ENCODE measurements at places on chromosomes 3 and 15.

- no peak for DNase-seq
Measured at GRCh38 chr3:99586701-99587100, 51.7 kb upstream of the COL8A1 start.

GRCh38 chr3:99384596-99384995, 253.8 kb upstream of the COL8A1 start:
- DNase-seq, result no peak

GRCh38 chr15:59247364-59247763, 40.7 kb downstream of the LDHAL6B start:
- no peak for DNase-seq

DNA sequence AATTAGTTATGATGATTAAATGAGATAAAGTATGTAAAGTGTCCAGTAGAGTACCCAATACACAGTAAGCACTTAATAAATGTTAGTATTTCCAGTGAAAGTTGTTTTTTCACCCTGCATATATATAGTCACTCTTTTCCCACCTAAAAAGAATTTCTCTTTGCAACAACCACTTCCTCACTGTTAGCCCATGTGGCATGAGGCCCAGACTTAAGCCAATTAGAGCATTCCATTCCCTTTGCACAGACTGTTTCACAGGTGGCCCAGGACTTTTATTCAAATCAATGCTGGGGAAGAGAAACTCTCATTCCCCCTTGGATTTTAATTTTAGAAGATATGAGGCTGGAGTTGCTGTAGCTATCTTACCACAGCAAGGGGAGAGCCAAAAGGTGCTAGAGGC, 3.7 kb downstream of the IFT80 start:
- DNase-seq, result no peak

DNA sequence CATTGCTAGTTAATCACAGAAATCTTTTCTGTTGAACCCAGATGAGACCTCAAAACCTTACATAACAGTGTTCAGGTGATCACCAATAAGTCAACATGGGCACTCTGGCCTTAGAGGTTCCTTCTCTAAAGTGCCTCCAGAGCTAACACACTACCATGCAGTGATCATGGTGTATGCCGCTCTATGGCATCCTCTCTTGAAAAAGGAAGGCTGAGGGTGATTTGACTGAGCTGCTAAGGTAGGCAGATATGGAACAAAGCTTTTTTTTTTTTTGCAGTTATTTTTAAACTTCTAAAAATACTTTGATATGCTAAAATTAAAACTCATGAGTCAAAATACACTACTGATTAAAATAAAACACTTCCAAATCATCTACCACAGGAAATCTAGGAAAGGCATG, 46.0 kb downstream of the IGF2BP2 start:
- no peak for DNase-seq

DNA sequence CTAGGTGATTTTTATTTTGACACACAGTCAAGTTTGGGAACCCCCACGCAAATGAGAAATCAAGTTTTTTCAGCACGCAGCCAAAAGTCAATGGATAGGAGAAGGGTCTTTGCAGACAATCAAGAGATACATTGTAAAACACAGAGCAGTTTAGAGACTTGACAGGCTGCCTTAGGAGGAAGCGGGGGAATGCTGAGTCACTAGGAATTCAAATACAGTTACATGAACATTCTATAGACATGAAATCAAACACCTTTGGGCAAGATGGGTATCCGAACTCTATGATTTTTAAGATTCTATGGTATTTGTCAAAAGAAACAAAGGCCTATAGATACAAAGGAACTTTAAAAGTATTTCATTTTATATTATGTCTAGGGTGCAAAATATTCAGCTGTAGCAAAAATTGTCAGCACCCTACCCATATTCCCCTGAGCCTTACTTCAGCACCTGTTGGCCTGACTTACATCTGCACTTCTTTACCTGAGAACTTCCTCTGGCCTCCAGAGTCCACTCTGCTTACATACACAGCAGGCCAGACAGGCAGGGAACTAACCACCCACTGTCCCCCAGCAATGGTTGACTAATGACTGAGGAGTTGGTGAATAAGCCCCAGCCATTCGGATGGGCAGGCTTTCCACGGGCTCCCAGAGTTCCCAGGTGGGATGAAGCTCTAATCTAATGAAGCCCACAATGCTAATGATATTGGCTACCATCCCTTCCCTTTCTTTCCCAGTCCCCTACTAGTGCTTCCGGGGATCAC, 289.3 kb upstream of the RORA start:
- no peak for DNase-seq

DNA sequence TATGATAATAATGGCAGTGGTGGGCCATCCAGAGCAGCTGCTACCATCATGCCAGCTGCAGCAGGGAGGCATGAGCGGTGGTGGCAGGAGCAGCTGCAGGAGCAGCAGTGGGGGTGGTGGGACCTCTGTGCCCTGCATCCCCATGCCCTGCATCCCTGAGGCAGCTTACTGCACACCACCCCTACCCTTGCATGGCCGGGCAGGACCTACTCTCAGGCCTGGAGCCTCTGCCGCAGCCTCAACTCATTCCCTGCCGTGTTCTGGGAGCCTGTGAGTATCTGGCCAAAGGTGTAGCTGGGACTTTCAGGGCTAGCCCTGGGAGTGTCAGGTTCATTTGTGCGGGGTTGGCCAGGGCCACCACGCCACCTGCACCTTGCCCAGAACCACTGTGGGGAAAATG, 3.3 kb upstream of the XCR1 start:
- no peak for DNase-seq

GRCh38 chr3:103112273-103112672, 677.5 kb downstream of the ZPLD1 start:
- DNase-seq, result no peak

DNA sequence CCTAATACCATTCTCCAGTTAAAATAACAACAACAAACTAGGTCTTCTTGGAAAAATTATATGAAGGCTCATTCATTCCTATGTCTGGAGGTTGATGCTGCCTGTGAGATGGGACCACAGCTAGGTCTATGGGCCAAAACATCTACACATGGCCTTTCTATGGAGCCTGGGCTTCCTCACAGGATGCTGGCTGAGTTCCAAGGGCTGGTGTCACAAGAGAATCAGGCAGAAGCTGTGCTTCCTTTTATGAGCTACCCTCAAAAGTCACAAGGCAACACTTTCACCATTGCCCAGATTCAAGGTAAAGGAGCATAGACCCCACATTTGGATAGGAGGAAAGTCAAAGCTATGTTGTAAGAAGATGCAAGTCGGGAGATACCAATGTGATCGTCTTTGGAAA, 4.6 kb upstream of the RTP2 start:
- DNase-seq, result no peak

DNA sequence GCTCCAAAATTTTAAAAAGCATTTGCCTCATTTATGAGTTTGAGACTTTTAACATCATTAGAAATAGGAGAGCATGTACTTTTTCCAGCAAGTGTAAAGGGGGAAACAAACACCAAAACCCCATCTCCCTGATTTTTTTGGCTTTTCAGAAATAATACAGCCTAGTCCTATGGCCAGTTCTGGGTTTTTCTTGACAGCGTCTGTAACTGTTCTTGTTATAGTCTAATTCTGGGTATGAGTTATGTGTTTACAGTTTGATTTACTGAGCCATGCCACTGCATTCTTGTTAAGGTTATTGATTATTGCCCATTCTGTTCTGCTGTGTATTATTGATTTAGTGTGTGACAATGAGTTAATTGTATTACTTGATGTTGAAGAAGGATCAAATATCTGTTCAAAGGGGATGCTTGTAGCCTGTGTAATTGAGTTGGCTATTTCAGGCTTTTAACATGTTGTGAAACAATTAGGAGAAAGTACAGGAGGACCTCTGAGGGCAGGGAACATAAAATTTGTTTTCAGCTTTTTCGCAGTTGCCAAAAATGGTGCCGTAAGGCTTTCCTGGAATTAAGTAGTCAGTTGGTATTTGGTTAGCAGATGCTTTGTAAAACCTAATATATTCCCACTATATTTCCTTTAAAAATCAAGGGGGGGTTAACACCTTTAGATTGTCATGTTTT, 46.1 kb downstream of the MBNL1 start:
- DNase-seq, result no peak

GRCh38 chr3:103684904-103685303, 1250.1 kb downstream of the ZPLD1 start:
- DNase-seq, result no peak

DNA sequence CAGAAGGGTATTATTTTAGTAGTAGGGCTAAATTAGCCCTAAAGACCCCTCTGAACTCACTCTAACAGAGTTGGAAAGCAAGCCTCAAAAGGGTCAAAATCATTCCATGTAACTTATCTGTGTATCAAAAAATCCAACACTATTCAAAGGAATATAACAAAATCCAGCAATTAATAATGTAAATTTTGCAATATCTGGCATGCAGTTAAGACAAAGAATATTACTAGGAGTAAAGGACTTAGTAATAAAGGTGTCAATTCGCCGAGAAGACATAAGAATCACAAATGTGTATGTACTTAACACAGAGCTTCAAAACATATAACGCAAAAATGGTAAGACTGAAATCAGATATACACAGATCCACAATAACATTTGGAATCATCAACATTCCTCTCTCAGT, 71.2 kb upstream of the PFN2 start:
- DNase-seq, result no peak

GRCh38 chr3:57927916-57928315, 80.3 kb upstream of the FLNB start:
- no peak for DNase-seq

DNA sequence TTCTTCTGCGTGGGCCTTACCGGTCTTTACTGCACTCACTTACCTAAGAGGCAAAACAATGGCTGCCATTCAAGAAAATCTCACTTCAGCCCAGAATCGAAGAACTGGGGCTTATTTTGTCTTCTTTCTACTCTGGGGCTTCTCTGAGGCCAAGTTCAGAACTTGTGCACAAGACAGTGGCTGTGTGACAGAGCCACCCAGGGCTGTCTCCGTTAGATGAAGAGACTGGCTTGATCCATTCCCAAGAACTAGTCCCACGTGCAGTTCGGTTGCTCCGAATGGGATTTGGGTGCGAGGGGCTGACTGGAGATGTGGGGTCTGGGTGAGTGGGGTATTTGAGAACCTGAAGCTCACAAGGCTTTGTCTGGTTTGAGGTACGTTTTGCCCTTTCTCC, 795 bp upstream of the TCF12 start:
- no peak for DNase-seq

DNA sequence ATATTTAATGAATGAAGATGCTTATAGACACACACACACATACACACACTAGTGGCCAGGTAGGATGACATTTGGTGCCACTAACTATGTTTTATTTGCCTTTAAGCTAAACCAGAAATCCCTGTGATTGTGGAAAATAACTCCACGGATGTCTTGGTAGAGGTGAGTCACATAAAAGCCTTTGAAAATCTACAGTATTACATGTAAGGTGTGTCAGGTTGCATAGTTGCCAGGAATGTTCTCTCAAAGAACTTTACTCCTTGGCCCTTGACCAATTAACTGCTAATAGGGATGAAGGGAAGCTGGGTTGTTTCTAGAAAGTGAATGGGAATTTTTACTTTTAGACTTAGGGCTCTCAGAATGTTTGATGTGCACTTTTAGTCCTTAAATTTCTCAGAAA, 9.9 kb downstream of the ZBED2 start:
- no peak for DNase-seq

GRCh38 chr3:101643861-101644613, 32.9 kb downstream of the ZBTB11 start:
- DNase-seq, result no peak

- DNase-seq, result peak; percentile 14
Measured at GRCh38 chr3:48157950-48158376, 30.3 kb downstream of the CDC25A start.

DNA sequence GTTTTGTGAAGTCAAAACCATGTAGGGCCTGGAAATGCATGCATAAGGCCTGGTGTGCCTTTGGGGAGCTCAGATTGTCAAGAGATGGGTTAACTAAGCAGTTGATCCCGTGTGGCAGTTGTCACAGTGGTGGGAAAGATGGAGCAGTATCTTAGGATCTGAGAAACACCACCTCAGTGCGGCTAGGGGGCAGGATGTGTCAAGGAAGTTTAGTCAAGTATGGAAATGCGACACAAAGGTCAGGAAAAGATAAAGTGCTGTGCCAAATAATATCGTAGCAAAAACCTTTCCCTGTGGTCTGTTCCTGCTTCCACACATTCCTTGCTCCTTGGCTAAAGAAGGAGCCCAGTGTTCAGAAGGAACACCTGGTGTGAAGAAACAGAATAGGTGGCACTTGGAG, 396.4 kb downstream of the EDEM1 start:
- DNase-seq, result no peak

GRCh38 chr3:121481106-121481880, 64.5 kb downstream of the POLQ start:
- DNase-seq, result no peak

DNA sequence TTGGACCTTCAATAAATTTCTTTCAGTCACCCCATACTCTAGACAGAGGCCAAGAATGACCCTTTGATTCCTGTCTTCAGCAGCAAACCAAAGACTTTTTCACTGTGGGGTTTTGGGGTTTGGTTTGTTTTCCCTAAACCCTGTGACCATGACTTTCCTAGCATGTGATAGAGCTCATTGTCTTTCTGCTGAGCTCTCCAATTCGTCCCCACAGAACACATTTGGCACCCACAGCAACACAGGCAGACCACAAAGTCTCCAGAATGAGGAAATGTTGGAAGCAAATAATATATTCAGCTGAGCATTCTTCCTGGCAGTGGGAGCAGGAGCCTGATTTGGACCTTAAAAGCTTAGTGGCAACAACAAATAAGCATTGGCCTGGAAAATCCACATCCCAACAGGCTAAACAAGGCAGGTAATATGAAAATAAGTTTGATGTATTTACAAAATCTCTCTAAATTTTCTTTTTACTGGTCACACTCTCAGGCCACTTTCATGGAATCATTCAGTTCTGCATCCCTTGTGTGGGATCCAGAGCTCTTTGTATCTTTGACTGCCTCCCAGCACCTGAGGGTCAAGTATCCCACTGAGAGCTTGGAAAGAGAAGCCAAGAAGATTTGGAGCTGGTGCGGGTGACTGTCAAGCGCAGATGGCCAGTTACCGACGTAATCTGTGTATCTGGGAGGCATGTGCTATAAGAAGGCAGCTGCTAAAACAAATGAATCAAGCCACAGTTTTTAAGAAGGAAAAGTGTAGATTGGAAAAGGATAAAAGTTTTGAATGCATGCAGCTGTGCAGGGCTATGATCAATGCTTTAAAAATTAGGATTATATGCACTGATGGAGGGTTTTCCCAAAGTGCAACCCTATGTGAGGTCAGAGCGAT, 36.5 kb upstream of the CPB1 start:
- DNase-seq, result no peak

Measured in stimulated activated CD8-positive, alpha-beta memory T cell treated with anti-CD3 and anti-CD28 coated beads, Interleukin-15, amount 100 ng/mL, for 24 hours (primary cell).